ENCODE measurements at places on chromosomes 12 and 14.

DNA sequence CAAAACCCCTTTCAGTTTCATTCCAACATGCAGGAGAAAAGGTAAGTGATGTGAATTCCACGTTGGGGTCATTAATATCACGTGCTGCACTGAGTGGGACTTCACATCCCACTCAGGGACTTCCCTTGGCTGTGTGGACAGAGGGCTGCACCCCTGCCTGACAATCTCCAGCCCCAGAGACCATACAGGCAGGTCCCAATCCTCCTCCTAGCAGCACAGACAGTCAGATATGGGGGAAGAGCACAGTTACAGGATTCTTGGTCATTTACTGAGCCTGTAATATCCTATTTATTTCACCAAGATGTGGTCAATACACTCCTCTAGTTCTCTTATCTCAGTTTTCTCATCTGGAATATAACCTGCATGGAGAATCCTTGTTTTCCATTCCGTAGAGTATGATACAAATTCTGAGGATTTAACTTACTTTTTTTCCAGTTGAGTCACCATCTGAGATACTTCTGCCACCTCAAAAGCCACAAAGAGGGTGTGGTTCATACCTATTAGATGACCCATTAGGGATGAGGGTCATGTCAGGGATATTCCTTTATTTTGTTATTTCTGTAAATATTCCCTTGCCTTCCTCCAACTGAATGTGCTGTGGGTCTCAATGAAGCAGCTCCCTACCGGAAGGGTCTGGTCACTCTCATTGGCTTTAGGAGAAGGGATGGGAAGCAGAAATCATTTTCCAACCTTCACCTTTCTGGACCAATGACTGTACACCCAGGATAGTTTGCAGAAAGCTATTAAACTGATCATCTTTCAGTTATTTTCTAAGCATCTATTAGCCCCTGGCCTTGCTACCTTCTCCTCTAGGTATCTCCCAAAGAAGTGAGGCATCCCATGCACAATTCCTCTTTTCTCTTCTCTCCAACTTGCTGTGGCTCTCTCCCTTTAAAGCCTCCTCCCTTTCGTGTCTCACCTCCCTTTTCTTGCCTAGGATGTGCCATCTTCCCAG lies 43.0 kb upstream of the NTF3 start:
- DNase-seq: no peak

DNA sequence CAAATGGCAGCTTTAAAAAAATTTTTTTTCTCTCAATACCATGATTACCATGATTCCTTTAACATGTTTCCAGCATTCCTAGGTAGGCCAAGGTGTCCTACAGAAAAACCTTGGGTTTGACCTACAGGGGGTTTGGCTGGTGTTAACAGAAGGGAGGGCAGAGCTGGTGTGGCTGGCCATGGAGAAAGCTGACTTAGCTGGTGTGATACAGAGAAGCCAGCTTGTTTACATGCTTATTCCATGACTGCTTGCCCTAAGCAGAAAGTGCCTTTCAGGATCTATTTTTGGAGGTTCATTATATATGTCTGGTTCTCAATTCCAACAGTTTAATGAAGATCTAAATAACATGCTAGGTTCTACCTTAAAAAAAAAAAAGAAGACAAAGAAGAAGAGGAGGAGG lies 68.6 kb downstream of the EEA1 start:
- DNase-seq: no peak

- DNase-seq: no peak
These were observed 44.6 kb downstream of the NINJ2 start for GRCh38 chr12:618605-619004.

DNA sequence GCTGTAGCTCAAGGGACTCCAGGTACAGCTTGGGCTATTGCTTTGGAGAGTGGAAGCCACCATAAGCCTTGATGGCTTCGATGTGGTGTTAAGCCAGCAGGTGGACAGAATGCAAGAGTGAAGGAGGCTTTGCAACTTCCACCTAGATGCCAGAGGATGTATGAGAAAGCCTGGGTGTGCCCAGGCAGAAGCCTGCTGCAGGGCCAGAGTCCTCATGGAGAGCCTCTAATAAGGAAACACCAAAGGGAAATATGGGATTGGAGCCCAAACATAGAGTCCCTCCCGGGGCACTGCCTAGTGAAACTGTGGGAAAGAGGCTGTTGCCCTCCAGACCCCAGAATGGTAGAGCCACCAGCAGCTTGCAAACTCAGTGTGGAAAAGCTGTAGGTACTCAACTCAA lies 9.8 kb upstream of the DICER1 start:
- DNase-seq: no peak

GRCh38 chr14:24881116-24881893 lies 168.6 kb downstream of the STXBP6 start:
- DNase-seq: no peak

DNA sequence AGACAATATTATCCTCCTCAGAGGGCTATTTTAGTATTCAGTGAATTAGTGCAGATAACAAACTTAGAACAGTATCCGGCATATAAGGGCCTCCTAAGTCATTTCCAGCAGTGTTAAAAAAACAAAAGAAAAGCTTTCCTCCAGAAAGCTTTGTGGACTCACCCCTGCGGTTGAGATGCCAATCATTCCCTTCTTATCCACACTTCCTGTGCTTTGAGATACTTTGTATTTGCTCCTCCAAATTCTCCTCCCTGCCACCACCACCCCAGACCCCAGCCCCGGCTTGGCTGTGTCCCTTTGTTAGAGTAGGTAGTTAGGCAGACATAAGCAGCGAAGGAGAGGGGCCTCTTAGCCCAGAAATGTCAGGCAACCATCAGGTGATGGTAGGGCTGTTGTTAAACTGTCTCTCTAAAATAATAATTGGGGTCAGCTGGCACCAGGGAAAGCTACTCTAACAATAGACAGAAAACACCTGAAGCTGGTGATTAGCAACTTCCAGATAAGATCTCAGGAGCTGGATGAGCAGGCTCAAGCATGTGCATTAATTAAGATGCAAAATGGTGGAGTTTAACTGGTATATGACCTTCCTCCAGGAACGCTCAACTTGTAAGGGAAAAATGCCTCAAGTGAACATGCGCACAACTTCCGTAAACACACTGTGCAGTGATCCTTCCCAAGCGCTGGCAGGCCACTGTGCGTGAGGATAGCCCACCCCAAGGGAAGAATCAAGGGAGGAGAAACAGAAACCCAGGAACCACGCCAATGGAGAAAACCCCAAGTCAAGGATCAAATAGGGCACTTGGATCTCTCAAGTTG lies 152.1 kb upstream of the EEA1 start:
- no peak for DNase-seq

DNA sequence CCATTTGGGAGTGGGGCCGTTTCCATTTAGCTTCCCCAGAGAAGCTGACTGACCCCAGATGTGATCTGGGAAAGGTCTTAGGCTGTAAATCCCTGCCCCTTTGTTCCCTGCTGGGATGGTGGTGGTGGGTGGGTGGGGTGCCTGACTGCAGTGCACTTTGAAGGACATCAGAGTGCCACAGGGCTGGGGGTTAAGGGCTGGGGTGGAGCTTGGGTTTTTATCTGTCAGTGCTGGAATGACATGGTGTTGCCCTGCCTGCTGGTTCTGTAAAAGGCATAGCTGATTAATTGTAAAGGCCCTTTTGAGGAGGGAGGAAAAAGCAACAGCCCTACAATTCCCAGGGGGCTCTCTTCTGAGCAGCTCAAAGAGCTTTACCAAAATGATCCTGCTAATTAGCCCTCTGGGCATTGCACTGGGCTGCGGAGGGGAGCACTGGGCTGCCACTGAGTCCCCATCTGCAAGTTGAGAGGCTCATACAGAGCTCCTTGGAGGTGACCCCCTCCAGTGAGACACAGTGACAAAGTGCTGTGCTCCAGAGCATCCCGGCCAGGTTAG lies 21.1 kb downstream of the PLEKHG3 start:
- DNase-seq: no peak

GRCh38 chr12:3145033-3145432 lies 67.9 kb downstream of the TSPAN9 start:
- no peak for DNase-seq

GRCh38 chr12:104056419-104056972 lies 6.5 kb upstream of the GLT8D2 start:
- no peak for DNase-seq

- no peak for DNase-seq
These were observed 74.7 kb downstream of the GPR65 start for GRCh38 chr14:88079624-88080023.

All from activated naive CD8-positive, alpha-beta T cell treated with anti-CD3 and anti-CD28 coated beads, Interleukin-2, amount 10 ng/mL, durations not matched to agents 7 days and 5 days (primary cell).